ENCODE measurements at places on chromosomes 12 and 14. TPM values are rescaled to one million over a fixed set of nuclear protein-coding genes. Genes with fewer than 3 reads are reported as not detected.

Gene NEUROD4
- total RNA-seq: not detected

Gene MYF6
- total RNA-seq: not detected

Gene USP44
- 1.4 TPM for total RNA-seq

Gene OR6C2
- total RNA-seq: not detected

Gene HOTAIR
- total RNA-seq: not detected

Gene RNASE1
- not detected for total RNA-seq

Gene RASSF8
- 0.20 TPM for total RNA-seq

Gene SLC5A8
- not detected for total RNA-seq

Gene B4GALNT3
- total RNA-seq: 0.39 TPM
